ENCODE measurements at places on chromosomes 16 and 17.
A peak's percentile ranks its signal among the peaks of the same experiment; 100 is the strongest.

GRCh38 chr16:56370875-56371659 lies 54.3 kb downstream of the AMFR start:
- DNase-seq: peak; percentile 32

- peak; percentile 70 for DNase-seq
Observed at GRCh38 chr17:43468691-43469139, 15.1 kb upstream of the DHX8 start.

DNA sequence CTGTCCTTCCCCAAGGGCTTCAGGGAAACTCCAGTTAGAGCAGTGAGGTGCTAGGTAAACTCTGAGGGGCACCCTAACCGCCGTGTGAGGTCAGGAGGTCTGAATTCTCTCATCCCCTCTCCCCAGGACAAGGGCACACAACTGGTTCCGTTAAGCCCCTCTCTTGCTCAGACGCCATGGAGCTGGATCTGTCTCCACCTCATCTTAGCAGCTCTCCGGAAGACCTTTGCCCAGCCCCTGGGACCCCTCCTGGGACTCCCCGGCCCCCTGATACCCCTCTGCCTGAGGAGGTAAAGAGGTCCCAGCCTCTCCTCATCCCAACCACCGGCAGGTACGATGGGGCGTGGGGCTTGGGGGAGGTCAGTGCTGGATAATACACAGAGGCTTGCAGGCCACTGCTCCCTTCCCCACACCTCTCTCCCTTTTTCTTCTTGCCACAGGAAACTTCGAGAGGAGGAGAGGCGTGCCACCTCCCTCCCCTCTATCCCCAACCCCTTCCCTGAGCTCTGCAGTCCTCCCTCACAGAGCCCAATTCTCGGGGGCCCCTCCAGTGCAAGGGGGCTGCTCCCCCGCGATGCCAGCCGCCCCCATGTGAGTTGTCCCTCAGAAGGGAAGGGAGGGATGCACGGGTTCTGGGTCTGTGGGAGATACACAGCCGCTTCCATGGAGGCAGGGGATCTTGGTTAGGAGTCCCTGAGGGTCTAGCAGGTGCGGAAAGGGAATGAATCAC lies 4.6 kb downstream of the GRB7 start:
- no peak for DNase-seq

GRCh38 chr16:19316846-19317245 lies 31.3 kb downstream of the CLEC19A start:
- no peak for DNase-seq

- peak; percentile 47 for DNase-seq
Observed at GRCh38 chr17:78107457-78107856, 21.1 kb downstream of the TMC6 start.

DNA sequence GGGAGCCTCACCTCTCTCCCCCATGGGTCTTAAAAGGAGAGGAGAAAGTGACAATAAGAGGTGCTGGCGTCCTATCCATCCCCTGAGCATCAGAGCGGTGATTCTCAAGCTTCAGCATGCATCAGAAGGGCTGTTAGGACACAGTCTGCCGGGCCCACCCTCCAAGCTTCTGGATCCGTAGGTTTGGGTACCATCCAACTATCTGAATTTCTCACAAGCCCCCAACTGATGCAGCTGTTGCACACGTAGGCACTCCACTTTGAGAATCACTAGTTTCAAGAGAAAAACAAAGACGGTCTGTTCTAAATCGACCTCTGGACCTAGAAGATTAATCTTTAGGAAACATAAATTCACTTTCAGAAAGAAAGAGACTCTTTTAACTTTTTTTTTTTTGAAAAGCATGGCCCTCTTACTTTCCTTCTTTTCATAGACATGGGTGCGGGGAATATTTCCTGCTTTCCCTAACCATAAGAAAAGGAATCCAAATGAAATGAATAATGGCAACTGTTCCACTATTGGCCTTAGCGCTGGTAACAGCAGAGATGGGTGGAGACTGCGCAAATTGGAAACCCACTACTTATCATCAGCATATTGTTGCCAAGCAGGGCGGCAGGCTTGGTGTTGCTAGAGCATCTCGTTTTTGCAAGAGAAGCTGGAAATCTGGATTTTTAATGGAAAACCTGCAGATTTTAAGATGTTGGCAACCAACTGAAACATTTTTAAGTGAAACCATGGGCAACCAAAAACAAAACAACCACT lies 144.4 kb downstream of the GAS7 start:
- no peak for DNase-seq

DNA sequence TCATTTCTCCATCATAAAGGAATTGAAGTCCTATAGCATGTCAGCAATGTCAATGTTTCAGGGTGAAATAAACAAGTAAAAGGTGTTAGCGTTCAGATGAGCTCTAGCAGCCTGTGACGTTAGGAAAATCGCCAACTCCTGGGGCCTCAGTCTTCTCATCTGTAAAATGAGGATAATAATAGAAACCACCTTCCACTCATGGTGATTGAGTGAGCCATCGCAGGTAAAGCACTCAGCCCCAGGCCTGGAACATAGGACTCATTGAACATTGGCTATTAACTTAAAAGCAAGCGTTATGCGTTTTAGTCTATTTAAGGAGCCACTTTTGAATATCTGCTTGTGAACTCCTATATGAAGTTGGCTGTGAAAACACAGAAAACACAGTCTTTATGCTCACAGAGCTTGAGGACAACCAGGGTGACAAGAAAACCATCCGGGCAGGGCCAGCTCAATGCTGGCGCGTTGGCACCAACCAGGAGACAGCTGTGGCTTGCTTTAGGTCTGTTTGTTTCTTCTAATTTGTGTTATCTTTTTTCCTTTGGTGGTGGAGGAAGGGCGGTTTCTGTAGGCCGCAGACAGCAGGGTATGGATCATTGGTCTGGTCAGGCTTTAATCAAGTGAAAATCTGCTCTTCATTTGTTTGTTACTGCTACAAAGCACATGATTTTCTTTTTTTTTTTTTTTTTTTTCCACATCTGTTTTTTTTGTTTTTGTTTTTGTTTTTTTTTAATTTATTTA lies 35.7 kb upstream of the MED9 start:
- DNase-seq: no peak

DNA sequence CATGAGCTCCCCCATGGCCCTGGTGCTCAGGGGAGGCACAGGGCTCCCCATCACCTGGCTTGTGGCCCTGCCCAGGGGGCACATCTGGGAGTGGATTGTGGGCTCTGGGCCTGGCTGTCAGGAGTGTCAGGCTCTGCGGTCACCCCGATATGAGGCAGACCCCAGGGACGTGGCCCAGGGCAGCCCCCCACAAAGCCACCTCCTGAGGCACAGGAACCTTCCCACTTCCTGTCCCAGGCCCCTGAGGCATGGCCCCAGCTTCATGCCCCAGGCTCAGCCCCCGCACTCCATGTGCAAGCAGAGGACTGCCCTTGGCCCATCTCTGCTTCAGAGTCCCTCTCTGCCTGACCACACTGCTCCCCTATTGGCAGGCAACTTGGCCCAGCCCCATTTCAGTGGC lies 160.3 kb downstream of the PCTP start:
- DNase-seq: no peak

- DNase-seq: peak; percentile 22
Observed at GRCh38 chr17:50425682-50426471, at the start of gene ACSF2. ACSF2 (plus strand) TSS chr17:50426218; CDS start chr17:50426262, 44 bp downstream.

DNA sequence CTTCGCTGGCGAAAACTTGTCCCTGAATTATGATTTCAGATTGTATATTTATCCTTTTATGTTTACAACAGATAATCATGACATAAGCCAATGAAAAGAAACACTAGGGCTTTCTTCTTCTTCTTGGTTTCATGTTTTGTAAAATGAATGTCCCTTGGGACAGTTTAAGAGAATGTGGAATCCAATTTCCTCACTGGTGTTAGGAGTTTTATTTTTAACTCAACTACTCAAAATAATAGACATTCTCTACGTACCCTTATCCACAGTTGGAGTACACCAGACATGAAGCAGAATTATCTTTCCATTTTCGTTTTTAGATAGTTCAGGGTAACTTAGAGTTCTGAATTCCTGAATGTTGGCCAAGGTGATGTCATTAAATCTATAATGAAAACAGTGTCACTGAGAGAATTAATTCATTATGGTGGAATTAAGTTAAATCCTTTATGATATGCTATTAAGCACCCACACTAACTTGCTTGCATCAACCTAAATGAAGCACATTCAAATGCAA lies 43.4 kb downstream of the IRX6 start:
- DNase-seq: no peak

DNA sequence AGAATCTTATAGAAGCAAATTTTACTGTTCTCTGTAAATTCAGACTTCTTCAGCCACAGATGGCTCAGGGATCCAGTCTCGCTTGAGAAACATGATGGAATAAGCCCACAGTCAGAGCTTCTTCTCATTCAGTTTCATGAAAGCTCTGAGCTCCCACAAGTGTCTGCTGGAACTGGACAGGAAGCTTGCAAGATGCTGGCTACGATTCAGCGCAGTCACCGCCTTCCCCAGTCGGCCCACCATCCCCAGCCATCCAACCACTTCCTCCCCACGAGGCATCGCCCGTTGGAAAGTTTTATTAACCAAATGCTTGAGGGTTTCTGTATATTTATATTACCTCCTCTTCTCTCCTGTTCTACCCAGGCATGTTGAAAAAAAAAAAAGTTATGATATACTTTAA lies 171.7 kb downstream of the ZFHX3 start:
- peak; percentile 94 for DNase-seq

DNA sequence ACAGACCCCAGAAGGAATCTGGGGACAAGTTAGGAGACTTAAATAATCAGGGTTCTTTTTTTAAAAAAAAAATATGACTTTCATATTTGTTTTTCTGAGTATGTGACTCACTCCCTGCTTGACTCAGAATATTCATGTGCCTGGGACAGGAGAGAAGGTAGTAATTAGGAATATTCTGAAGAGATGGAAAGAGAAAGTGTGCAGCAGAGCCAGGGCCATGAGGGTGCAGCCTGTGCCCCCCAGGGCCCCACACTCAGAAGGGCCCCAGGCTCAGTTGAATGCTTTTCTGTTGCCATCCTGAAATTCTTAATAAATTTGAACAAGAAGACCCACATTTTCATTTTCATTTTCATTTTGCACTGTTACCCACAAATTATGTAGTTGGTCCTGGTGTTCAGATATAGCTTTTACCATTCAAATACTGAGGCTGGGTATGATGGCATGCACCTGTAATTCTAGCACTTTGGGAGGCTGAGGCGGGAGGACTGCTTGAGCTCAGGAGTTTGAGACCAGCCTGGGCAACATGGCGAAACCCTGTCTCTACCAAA lies 11.5 kb upstream of the LONP2 start:
- peak; percentile 38 for DNase-seq

- peak; percentile 13 for DNase-seq
Observed at GRCh38 chr17:49045376-49045775, 48.2 kb downstream of the IGF2BP1 start.

- no peak for DNase-seq
Observed at GRCh38 chr17:6690641-6691040, 22.5 kb downstream of the SLC13A5 start.

GRCh38 chr16:30764816-30765465 lies 2.8 kb downstream of the RNF40 start:
- no peak for DNase-seq

DNA sequence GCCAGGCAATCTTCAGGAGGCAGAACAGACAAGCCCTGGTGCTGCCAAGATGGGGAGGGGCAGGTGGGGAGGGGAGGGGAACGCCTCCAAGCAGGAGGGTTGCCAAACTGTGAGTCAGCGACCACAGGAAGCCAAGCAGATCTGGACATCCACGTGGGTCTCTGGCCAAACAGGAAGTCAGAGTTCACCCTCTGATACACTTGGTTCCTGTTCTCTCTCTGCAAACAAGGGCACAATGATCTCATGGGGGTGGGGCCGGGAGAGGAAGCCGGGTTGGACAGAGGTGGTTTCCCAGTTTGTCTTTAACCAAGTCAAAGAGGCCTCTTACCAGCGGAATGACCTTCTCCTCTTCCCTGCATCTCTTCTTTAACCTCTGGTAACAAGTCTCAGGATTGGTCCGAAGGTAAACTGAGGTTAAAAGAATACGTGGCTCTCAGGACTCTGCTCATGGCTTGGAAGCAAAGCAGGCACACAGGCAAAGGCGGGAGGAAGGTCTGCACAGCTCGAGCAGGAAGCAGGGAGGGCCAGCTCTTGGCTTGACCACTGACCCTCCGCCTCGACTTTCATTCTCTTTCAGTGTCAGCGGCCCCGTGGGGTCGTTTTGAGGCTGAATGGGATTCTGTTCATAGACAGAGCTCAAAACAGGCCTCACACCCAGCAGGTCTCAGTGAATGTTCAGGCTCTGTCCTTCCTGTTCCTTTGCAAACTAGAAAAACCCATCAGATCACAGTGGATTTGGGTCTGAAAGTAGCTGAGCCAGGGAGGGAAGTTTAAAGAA lies 32.9 kb downstream of the TK2 start:
- DNase-seq: peak; percentile 99

- DNase-seq: no peak
Observed at GRCh38 chr17:22703786-22704441, 1011.6 kb downstream of the KCNJ18 start.

DNA sequence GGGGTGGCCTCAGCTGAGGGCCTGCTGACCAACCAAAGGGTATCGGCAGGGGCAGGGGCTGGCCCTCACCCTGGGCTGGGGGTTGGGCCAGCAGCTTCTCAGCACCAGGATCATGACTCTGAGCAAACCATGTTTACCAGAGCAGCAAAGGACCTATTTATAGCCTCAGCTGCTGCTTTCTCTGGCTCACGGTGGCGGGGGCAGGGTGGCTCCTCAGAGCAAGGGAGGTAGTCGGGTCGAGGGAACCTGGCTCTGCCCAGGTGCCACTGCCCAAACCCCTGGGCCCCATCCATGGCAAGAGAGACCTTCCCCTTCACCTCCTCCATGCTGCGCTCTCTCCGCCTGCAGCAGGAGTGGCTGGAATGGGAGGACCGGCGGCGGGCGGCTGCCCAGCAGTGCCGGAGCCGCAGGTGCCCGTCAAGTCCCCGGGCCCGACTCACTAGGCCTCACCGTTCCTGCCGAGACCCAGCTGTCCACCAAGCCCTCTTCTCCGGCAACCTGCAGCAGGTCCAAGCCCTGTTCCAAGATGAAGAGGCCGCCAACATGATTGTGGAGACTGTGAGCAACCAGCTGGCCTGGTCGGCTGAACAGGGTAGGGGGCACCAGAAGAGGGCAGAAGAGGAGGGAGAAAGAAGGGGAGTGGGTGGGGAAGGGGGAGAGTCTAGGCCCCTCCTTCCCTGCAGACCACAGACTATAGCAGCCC lies at the start of gene ASB16:
Gene ASB16, plus strand, starts transcription at position 206 of the 703 bp plus-strand sequence. Its CDS starts 86 bp downstream, at position 292.
- DNase-seq: peak; percentile 55

DNA sequence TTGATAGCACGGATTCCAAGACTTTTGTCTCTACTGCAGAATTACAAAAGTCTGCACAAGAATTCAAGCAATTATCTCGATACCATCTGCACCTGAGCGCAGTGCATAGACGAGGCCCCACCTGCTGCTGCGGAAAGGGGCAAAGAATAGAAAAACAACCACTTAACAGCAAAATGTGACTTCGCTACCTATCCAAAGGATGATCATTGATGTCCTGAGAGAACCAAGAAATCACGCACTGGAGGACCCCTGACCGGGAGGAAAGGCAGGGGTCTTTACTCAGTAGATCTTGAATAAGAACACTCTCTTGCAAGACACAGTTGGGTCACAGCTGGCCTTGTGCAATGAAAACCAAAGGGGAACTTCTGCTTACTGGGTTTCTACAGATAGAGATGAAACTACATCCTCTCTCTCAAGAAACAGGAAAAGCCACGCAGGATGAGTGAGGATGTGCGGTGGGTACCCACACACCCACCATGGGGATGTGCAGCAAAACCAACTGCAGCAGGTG lies 147.4 kb upstream of the RPH3AL start:
- DNase-seq: no peak

GRCh38 chr16:4894276-4895150 lies 42.4 kb downstream of the PPL start:
- DNase-seq: no peak

GRCh38 chr17:48003417-48004151 lies 32.7 kb downstream of the CDK5RAP3 start:
- no peak for DNase-seq

- DNase-seq: no peak
Observed at GRCh38 chr16:73048292-73049080, 558 bp upstream of the ZFHX3 start.

All from IMR-90 (cell line).